ENCODE measurements at places on chromosomes 13 and 19.

GRCh38 chr19:14673088-14673487, 1.6 kb downstream of the ADGRE3 start:
- no peak for DNase-seq

DNA sequence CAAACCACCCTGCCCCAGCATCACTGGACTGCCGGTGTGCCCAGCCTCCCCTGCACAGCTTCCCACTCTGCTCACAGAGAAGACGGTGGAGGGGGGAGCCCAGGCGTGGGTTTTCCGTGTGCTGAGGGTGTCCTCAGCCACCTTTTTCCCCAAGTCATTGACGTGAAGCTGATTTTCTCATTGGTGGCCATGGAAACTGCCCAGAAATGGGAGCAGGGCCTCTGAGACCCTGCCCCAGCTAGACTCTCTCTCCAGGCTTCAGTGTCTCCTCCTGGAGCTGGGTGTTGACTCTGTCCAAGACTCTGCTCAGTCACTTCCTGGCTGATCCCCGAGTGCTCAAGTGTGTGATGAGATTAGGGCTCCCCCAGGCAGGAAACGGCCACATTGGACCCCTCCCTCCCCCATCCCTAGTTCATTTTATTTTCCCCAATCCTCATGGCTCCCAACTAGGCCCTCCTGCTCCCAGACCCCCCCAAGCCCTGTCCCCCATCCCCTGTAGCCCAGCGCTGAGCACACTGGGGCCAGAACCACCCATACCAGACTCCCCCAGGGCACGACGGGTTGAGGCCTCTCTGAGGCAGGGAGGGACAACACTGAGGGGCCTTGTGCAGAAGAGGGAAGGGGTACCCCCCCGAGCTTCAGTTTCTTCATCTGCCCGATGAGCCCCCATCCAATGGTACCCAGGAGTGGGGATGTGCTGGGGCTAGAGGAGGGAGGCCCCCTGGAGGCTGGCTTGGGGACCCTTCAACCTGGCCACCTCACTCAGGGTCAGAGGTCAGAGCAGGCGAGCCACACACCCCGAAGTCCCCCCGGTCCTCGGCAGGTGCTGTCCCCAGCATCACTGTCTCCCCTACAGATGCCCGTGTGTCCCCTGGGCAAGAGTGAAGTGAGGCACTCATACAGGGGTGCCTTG, 1.2 kb upstream of the F2RL3 start:
- no peak for DNase-seq

GRCh38 chr19:28519218-28519779, 693.7 kb downstream of the UQCRFS1 start:
- DNase-seq: no peak

- DNase-seq: no peak
Measured at GRCh38 chr13:51370116-51370515, 30.6 kb downstream of the SERPINE3 start.

DNA sequence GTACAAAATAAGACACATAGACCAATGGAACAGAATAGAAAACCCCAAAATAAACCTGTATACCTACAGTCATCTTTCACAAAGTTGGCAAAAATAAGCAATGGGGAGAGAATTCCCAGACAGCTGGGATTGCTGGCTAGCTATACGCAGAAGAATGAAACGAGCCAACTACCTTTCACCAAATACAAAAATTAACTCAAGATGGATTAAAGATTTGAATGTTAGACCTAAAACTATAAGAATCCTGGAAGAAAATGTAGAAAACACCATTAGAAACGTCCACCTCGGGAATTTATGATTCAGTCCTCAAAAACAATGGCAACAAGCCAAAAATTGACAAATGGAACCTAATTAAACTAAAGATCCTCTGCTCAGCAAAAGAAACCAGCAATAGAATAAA, 408.1 kb upstream of the SLITRK1 start:
- DNase-seq: no peak

GRCh38 chr13:41006978-41007743, 12.0 kb downstream of the ELF1 start:
- no peak for DNase-seq

DNA sequence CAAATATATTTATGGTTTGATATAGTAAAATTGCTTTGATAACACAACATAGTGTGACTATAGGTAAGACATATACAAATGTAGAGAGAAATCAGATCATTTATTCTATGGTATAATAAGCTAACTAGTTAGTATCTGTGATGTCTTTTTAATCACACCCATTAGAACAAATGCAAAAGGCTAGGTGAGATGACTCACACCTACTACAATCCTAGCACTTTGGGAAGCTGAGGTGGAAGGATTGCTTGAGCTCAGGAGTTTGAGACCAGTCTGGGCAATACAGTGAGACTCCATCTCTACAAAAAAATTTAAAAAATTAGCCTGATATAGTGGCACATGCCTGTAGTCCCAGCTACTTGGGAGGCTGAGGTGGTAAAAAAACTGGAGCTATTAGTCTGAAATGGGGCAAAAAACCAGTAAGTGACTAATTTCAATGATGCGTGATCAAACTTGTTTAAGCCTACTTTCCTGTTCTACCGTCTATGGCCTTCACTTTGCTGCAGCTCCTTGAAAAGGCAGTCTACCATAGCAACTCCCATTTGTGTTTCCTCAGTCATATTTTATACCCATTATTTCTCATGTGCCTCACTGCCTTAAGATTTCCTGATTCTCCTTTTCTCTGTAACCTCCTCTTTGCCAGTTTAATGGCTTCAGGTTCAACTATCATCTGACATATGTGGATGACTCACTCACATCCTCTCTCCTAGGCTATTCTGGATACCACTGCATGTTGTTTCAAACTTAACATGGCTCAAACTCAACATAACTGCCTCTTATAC, 12.5 kb downstream of the ALG5 start:
- no peak for DNase-seq

DNA sequence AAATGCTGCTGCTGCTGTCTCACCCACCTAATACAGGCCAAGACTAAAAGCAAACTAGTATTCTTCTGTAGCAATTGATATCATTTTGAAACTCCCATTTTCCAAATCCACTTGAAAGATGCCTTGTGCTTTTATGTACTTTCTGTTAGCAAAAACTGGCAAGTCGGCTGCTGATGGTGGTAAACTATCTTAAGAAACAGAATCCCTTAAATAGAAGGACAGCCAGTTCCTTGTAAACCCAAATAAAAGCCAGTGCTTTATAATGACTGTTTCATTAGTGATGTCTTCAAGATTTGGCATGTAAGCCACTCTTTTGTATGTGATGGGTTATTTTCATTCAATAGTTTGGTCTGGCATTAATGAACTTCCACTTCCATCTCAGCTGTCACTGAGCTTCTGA, 5.2 kb downstream of the FAM124A start:
- no peak for DNase-seq

- DNase-seq: peak; percentile 57
Measured at GRCh38 chr19:40221858-40222619, 3.9 kb upstream of the TTC9B start.

DNA sequence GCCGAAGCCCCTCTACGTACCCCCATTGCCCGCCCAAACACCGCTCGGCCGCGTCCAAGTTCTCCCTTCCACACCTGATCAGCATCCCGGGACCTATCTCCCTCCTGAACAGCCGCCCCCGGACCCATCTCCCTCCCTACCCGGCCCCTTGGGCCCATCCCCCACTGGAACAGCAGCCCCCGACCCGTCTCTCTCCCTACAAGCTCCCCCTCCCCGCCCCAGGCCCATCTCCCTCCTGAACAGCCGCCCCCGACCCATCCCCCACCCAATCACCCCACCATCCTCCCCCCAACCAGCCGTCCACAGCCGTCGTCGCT, 610 bp downstream of the ZSCAN1 start:
- no peak for DNase-seq

GRCh38 chr19:2352121-2352520, 7.9 kb upstream of the TMPRSS9 start:
- no peak for DNase-seq

DNA sequence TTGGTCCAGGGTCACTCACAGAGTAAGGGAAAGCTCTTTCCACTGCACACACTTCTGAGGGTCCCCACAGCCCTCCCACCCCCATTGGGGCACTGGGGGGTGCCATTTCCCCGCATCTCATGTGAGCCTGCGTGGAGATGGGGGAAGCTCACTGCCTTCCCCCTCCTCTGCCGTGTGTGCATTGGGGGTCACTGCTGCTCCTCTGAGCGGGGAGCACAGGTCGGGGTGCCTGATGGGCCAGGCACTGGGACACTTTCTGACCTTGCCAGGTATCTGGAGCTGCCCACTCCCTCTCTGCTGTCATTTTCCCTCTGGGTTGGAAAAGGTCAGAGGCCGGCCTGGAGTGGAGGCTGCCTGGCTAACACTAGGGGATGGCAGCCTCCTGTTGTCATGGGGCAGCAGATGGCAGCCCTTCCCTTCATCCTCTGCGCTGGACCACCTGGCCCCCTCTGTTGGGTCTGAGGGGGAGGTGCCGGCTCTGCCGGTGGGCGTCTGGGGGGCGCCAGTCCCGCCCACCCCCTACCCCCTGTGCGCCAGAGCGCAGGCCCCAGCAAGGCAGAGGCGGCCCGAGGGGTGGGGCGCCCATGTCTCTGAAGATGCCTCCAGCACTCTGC, 9.1 kb downstream of the SSBP4 start:
- DNase-seq: no peak

GRCh38 chr19:3477951-3478350, 2.4 kb downstream of the SMIM24 start:
- no peak for DNase-seq

DNA sequence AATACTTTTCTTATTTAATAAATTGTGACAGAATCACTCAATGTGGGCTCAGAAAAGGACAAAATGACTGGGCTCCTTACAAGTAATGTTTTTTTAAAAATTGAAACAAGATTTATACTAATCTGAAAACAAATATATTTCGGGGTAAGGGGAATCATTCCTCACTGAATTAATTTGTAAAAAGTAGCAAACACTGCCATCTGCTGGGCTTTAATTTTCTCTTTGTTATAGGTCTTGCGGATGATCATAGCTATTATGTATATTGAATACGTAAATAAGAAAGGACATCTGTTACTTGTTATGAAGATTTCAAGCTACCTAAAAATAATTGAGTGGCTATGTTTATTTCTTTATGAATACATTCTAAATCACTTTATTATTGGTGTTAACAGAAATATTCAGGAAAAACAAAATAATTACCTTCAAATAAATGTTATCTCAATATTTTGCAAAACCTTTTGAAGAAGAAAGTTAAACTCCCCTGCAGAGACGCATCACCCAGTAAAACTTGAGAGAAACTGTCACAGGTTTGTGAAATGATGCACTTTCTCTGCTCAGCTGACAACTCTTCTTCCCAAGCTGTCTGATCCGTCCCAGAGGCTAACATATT, 17.8 kb upstream of the ENOX1 start:
- DNase-seq: no peak

DNA sequence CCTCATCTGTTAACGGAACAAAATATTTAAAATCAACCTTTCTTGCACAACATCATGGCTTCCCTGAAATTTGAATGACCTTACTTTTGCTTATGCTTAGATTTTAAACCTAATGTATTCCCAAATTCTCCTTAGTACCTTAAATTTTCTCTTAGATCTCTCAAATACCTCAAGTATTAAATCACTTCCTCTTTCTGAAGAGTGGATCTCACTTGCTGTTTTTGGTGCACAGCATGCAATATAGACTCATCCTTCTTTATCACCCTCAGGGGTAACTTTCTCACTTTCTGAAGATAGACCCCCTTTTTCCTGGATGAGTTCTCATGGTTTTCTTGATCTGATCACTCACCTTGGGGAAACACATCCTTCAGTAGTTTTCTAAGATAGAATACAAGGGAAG, 871.7 kb downstream of the DACH1 start:
- no peak for DNase-seq

DNA sequence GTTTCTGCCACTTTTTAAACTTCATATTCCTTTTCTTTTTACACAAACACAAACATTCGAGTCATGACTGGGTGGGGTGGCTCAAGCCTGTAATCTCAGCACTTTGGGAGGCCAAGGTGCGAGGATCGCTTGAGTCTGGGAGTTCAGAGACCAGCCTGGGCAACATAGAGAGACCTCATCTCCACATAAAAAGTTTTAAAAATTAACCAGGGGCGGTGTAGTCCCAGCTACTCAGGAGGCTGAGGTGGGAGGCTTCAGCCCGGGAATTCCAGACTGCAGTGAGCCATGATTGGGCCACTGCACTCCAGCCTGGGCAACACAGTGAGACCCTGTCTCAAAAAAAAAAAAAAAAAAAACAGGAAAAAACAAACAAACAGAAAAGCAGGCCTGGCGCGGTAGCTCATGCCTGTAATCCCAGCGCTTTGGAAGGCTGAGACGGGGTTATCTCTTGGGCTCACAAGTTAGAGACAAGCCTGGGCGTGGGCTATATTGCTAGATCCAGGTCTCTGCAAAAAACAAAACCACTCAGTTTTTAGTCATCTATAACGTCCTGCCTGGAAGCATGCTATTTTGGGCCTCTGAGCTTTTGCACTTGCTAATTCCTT, 583 bp upstream of the BAX start:
- no peak for DNase-seq

- no peak for DNase-seq
Measured at GRCh38 chr13:28584873-28585381, 74.0 kb upstream of the POMP start.

- DNase-seq: no peak
Measured at GRCh38 chr13:32642858-32643257, 56.6 kb downstream of the PDS5B start.

- peak; percentile 48 for DNase-seq
Measured at GRCh38 chr13:46184277-46184699, 2.3 kb upstream of the LCP1 start.

GRCh38 chr19:11197291-11198174, at the start of gene KANK2:
TSS of gene KANK2 (minus strand) at chr19:11197545. CDS start at chr19:11194511, 3,034 bp downstream.
- DNase-seq: peak; percentile 49

DNA sequence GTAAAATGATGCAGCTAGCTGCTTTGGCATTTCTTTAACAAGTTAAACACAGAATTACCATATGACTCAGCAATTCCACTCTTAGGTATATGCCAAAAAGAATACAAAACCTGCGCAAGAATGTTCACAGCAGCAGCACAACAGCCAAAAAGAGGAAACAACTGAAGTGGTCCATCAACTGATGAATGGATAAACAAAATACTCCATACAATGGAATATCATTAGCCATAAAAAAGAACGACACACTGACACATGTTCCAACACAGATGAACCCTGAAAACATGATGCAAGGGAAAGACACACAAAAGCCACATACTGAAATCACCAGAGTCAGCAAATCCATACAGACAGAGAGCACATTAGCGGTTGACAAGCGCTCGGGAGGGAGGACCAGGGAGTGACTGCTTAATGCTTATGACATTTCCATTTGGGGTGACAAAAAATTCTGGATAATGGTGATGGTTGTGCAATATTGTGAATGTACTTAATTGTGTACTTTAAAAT, 3.0 kb downstream of the PCID2 start:
- no peak for DNase-seq

DNA sequence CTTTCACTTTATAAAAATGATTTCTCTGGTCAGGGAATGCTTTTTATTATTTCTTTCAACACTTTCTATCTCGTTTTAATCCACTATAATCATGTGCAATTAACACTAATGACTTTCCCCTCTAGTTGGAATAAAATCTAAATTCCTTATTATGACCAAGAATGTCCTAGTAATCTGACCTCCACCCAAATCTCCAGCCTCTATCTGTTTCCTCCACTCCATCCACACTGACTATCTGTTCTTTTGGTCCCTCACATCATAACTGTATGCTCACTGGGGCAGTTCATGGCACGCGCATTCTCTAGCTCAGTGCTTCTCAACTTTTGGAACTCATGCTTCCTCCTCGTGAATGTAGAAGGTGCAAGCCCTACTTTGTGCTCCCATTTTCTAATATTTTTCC, 244.7 kb downstream of the POSTN start:
- DNase-seq: no peak

GRCh38 chr13:75485286-75486062, 3.5 kb upstream of the TBC1D4 start:
- DNase-seq: no peak

GRCh38 chr19:54345938-54346386, 7.0 kb upstream of the LILRA4 start:
- no peak for DNase-seq

Data from activated T-helper 1 cell treated with anti-CD3 and anti-CD28 coated beads, Interleukin-2, amount 50 U/mL, for 16 hours (primary cell).